ENCODE measurements at places on chromosomes 6 and 20. TPM values are rescaled to one million over a fixed set of nuclear protein-coding genes. Genes with fewer than 3 reads are reported as not detected.

- H3K27me3 ChIP-seq, result no peaks in the 10 kb centered on the region
- no peaks in the 10 kb centered on the region for H3K4me1 ChIP-seq
- H3K36me3 ChIP-seq, result no peaks in the 10 kb centered on the region
- H3K27ac ChIP-seq, result no peak overlapping the region
- H3K4me3 ChIP-seq, result no peak overlapping the region
Observed at GRCh38 chr6:13152764-13153163, 175.6 kb downstream of the TBC1D7 start.

DNA sequence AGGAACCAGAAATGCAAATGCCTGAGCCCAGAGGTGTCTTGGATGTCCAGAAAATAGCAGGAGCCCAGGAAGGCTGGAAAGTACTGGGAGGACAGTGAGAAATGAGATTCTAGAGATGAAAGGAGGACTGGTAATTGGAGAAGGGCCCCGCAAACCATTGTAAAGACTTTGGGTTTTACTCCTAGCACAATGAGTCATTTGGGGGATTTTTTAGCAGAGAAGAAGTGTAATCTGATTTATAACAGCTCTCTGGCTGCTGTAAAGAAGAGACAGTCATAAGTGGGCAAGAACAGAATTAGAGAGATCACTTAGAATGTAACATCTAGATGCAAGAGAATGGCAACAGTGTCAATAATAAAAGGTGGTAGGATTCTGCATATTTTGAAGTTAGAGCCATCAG lies 40.2 kb downstream of the SLC35F1 start:
- no peak for DNase-seq
- no peak overlapping the region for H3K27ac ChIP-seq
- H3K36me3 ChIP-seq, result no peaks in the 10 kb centered on the region
- no peaks in the 10 kb centered on the region for H3K4me1 ChIP-seq
- H3K4me3 ChIP-seq, result no peak overlapping the region

- no peak overlapping the region for H3K27ac ChIP-seq
- H3K4me3 ChIP-seq, result no peak overlapping the region
- no peaks in the 10 kb centered on the region for H3K36me3 ChIP-seq
Observed at GRCh38 chr6:13461805-13462204, 25.6 kb downstream of the GFOD1 start.

Gene GRIK2
- 0.61 TPM for total RNA-seq

Measured in upper lobe of left lung (tissue), 6 donors.